Stimulated activated CD8-positive, alpha-beta memory T cell treated with anti-CD3 and anti-CD28 coated beads, Interleukin-7, amount 100 ng/mL, for 4 hours (primary cell): ENCODE measurements at places on chromosomes 6 and 20.

- no peak for DNase-seq
Observed at GRCh38 chr6:49739423-49739822, 4.8 kb downstream of the CRISP3 start.

DNA sequence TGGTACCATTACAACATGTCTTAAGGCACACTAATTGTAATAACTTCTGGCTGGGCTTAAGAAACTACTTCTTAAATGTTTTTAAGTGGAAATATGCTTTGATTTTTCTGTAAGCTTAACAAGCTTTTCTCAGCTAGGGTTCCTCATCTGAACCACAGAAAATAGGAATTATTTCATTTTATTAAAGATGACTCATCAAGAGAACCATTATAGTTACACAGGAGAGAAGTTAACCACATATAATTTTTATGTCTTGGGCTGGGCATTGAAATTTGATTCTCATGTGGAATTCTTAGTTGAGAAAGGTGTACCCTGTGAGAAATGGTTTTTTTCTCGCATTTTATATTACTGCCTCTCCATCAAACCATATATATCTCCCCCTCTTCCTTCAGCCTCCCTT is 75.1 kb downstream of the QKI start:
- no peak for DNase-seq

GRCh38 chr20:61819574-61819846 is 246.2 kb downstream of the TAF4 start:
- DNase-seq, result no peak

GRCh38 chr6:27406085-27406484 is 17.5 kb downstream of the ZNF391 start:
- no peak for DNase-seq

- DNase-seq, result no peak
Observed at GRCh38 chr6:79673947-79674346, 42.8 kb downstream of the SH3BGRL2 start.

- DNase-seq, result no peak
Observed at GRCh38 chr6:76694795-76695194, 622.3 kb upstream of the IMPG1 start.
